ENCODE measurements at places on chromosomes 7 and 10. TPM values are rescaled to one million over a fixed set of nuclear protein-coding genes. Genes with fewer than 3 reads are reported as not detected.

DNA sequence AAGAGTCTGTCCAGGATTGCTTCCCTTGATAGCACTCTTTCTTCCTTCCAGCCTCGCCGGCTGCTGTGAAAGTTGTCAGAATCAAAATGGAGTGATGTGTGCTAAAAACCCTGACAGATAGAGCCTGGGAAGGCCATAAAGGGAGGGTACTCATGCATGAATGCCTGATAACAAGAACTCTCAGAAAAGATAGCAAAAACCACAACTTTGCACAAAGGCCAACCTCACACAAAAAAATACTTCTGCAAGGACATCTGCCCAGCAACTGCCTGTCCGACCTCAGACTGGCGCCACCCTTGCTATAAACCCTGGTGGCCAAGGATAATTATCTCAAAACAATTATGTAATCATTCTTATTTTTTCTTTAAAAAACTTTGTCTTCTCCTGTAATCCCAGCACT is 133.2 kb upstream of the SVIL start:
- no peaks in the 10 kb centered on the region for H3K27me3 ChIP-seq
- no peak for DNase-seq
- H3K4me1 ChIP-seq: no peaks in the 10 kb centered on the region

- no peaks in the 10 kb centered on the region for H3K27me3 ChIP-seq
- no peaks in the 10 kb centered on the region for H3K4me1 ChIP-seq
- no peak for DNase-seq
Observed at GRCh38 chr10:102407425-102408130, 11.0 kb downstream of the PSD start.

- no peaks in the 10 kb centered on the region for H3K36me3 ChIP-seq
- no peak for DNase-seq
- H3K4me3 ChIP-seq: no peak overlapping the region
- H3K27me3 ChIP-seq: no peaks in the 10 kb centered on the region
Observed at GRCh38 chr7:79730971-79731370, 277.5 kb upstream of the MAGI2 start.

- H3K27me3 ChIP-seq: no peaks in the 10 kb centered on the region
- no peak for DNase-seq
- H3K4me3 ChIP-seq: no peak overlapping the region
Observed at GRCh38 chr7:45930967-45931366, 9.9 kb upstream of the IGFBP3 start.

GRCh38 chr10:13051126-13051694 is 48.8 kb upstream of the OPTN start:
- H3K4me1 ChIP-seq: no peaks in the 10 kb centered on the region
- no peak for DNase-seq
- H3K4me3 ChIP-seq: no peak overlapping the region
- H3K27me3 ChIP-seq: no peaks in the 10 kb centered on the region

DNA sequence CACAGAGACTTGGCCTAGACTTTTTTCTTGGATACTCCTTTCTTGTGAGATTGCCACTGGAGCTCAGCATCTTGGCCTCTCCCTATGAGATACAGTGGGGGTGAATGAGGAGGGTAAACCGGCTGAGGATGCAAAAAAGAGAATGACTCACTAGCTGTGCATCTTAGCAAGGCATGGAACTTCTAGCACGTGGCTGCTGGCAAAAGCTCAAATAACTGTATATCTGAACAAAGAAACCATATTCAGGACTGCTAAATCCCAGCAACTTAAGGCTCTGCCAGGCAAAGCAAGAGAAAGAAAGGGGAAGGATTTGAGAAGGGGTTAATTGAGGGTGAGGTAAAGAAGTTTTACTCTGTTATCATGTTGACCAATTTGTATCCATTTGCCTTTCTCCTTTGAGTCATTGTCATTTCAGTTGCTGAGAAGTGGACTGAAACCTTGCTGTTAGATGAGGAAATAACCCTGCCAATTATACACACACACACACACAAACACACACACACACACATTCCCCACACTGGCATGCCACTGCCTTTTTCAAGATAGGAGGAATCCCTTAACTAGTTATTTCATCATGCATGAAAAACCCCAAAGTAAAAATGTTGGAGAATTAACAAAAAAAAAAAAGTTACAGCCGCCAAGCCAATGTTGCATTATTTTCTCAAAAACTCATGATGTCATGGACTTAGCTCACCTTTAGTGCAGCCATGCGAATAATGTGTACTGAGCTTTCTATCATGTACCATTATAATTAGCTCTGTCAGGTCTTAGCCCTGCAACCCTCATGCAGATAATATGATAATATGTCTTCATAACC is 997.3 kb downstream of the LRMDA start:
- no peaks in the 10 kb centered on the region for H3K36me3 ChIP-seq
- H3K4me3 ChIP-seq: no peak overlapping the region
- H3K27ac ChIP-seq: no peak overlapping the region
- H3K4me1 ChIP-seq: peaks cover 11% of the 10 kb centered on the region
- no peak for DNase-seq
- no peaks in the 10 kb centered on the region for H3K27me3 ChIP-seq

Gene HOXA10
- total RNA-seq: 114 TPM

DNA sequence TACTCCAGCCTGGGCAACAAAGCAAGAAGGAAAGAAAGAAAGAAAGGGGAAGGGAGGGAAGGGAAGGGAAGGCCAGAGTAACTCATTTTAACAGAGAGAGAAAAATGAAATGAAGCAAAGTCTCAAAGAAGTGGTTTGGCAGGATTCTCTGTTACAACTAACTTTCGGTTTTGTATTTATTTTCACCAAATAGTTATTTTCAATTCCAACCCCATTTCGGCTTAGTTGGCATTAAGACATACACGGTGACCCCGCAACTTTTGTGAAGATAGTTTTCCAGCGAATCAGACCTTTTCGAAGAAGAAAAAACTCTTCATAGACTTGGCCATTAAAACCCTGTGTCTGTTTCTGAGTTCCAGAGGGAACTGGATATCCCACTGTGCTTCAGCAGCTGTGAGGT is 45.2 kb upstream of the LYZL2 start:
- no peak overlapping the region for H3K4me3 ChIP-seq
- peak overlapping the region; percentile 33 for H3K27ac ChIP-seq
- no peaks in the 10 kb centered on the region for H3K27me3 ChIP-seq
- no peaks in the 10 kb centered on the region for H3K36me3 ChIP-seq
- DNase-seq: no peak

DNA sequence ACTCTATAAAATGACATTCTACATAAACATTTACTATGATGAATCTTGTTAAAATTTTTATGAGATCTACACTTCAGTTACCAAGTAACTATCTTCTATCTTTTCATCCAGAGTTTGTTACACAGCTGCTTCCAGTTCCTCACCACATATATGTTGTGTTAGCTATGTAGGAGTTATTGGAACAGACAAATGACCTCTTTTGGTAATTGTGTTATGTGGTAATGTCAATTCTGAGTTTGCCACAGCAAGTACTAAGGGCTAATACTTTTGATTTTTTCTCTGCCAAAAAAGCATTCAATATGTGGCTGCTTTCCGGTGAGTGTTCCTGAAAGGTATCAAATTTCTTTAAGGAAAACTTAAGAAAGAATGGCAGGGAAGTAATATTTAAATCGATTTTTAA is 573.9 kb upstream of the PCDH15 start:
- no peaks in the 10 kb centered on the region for H3K36me3 ChIP-seq
- H3K27ac ChIP-seq: no peak overlapping the region
- H3K4me3 ChIP-seq: no peak overlapping the region
- H3K4me1 ChIP-seq: no peaks in the 10 kb centered on the region

- no peak overlapping the region for H3K4me3 ChIP-seq
- DNase-seq: no peak
- H3K27ac ChIP-seq: no peak overlapping the region
- H3K27me3 ChIP-seq: no peaks in the 10 kb centered on the region
- H3K4me1 ChIP-seq: no peaks in the 10 kb centered on the region
Observed at GRCh38 chr10:123847686-123848432, 43.7 kb downstream of the CPXM2 start.

Gene IL6
- total RNA-seq: 11.2 TPM

DNA sequence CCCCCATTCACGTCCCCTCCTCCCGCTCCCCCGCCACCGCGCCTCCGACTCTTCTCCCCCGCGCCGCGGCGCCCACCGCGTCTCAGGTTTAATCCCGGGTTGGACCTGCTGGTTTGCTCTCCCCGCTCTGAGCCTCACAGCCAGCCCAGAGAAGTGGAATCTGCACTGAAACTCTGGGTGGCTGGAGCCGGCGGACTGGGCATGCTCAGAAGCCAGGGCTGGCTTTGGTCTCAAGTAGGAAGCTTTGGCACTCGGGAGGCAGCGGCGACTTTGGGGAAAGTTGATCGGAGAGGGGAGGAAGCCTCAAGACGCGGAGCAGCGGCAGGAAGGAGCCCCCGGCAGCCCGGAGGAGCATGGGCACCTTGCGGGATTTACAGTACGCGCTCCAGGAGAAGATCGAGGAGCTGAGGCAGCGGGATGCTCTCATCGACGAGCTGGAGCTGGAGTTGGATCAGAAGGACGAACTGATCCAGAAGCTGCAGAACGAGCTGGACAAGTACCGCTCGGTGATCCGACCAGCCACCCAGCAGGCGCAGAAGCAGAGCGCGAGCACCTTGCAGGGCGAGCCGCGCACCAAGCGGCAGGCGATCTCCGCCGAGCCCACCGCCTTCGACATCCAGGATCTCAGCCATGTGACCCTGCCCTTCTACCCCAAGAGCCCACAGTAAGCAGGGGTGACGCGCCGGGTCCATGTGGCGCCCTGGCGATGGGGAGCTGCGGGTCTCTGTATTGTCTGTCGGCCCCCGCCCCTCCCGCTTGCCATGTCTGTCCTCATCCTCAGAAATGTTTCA is at the start of gene PRKG1:
PRKG1 (plus strand) TSS at position 250 of the 791 bp plus-strand sequence.
- H3K4me3 ChIP-seq: peak within 1 kb of the TSS; percentile 79
- peaks cover 6% of the 10 kb centered on the region for H3K4me1 ChIP-seq
- H3K27me3 ChIP-seq: no peaks in the 10 kb centered on the region
- peak within 1 kb of the TSS; percentile 98 for H3K27ac ChIP-seq

Gene SMO
- total RNA-seq: 37.3 TPM

- no peaks in the 10 kb centered on the region for H3K4me1 ChIP-seq
- no peaks in the 10 kb centered on the region for H3K27me3 ChIP-seq
- H3K36me3 ChIP-seq: no peaks in the 10 kb centered on the region
- no peak overlapping the region for H3K4me3 ChIP-seq
- H3K27ac ChIP-seq: no peak overlapping the region
Observed at GRCh38 chr7:22743014-22743413, 16.0 kb downstream of the IL6 start.

GRCh38 chr10:62637249-62638061 is 167.1 kb upstream of the ADO start:
- no peaks in the 10 kb centered on the region for H3K27me3 ChIP-seq
- no peaks in the 10 kb centered on the region for H3K4me1 ChIP-seq
- H3K27ac ChIP-seq: peak overlapping the region; percentile 59
- H3K36me3 ChIP-seq: no peaks in the 10 kb centered on the region

DNA sequence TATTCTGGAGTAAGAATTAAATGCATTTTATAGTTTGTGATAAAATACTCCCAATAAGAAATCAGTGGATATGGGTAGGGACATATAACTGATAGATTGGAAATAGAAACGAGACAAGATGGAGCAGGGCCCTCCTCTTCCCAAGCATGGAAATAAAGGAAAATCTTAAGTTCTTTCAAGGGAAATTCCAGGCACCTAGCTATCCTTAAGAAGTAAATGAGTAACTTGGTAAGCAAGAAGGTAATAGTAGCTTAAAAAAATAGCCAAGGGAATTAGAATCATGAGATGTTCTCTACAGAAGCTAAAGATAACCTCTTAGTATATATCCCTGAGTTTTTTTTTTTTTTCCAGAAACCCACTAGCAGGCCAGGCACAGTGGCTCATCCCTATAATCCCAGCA is 105.5 kb upstream of the FAM3C start:
- DNase-seq: no peak
- no peaks in the 10 kb centered on the region for H3K4me1 ChIP-seq
- no peak overlapping the region for H3K27ac ChIP-seq
- H3K27me3 ChIP-seq: no peaks in the 10 kb centered on the region

DNA sequence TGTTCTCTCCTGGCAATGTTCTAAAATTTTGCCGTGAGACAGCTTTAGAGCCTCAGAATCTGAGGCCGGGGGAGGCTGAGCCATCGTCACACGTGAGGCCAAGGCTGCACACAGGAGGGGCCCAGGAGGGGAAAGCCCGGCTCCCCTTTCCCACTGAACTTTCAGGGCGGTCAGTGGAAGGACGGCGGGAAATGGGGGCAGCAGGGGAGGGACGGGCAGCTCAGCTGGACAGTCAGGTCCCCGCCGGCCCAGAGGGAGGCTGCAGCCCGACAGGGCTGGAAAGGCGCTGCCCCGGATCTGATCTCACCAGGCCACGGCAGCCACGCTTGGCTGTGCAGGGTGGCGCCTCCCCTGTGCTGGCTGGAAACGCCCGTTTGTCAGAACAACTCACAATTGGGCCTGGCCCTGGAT is 43.3 kb upstream of the ADGRA1 start:
- no peaks in the 10 kb centered on the region for H3K27me3 ChIP-seq
- DNase-seq: no peak
- H3K36me3 ChIP-seq: no peaks in the 10 kb centered on the region
- peak overlapping the region; percentile 29 for H3K27ac ChIP-seq
- no peak overlapping the region for H3K4me3 ChIP-seq

DNA sequence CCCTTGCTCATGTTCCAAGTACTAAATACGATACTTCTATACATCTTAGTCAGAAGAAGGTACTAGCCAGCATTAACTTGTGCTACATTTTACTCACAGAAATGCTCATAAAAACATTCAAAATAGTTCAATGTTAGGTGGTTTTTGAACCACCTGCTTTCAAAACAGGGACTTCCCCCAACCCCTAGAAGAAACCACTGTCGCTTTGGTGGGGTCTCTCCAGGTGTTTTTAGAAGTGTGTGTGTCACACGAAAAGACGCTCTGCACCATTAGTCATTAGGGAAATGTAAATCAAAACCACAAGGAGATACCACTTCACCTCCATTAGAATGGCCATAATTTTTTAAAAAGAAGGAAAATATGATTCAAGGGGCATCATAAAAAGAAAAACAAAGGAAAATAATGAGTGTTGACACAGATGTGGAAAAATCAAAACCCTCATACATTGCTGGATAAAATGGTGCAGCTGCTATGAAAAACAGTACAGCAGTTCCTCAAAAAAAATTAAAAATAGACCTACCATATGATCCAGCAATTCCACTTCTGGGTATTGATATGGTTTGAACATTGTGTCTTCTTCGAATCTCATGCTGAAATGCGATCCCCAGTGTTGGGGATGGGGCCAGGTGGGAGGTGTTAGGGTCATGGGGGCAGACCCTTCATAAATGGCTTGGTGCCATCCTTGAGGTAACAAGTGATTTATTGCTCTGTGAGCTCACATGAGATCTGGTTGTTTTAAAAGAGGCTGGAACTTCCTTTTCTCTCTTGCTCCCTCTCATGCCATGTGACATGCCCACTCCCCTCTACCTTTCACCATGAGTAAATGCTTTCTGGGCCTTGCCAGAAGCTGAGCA is 74.2 kb downstream of the MALSU1 start:
- no peaks in the 10 kb centered on the region for H3K4me1 ChIP-seq
- no peaks in the 10 kb centered on the region for H3K36me3 ChIP-seq
- H3K27me3 ChIP-seq: no peaks in the 10 kb centered on the region
- no peak overlapping the region for H3K4me3 ChIP-seq

Gene PFKFB3
- total RNA-seq: 54.5 TPM

- H3K4me3 ChIP-seq: no peak overlapping the region
- no peaks in the 10 kb centered on the region for H3K27me3 ChIP-seq
- H3K36me3 ChIP-seq: no peaks in the 10 kb centered on the region
- H3K4me1 ChIP-seq: no peaks in the 10 kb centered on the region
- H3K27ac ChIP-seq: no peak overlapping the region
Observed at GRCh38 chr7:103771294-103771693, 218.2 kb downstream of the RELN start.

GRCh38 chr10:48527756-48528155 is 77.1 kb downstream of the ARHGAP22 start:
- no peak for DNase-seq
- H3K36me3 ChIP-seq: no peaks in the 10 kb centered on the region
- H3K4me3 ChIP-seq: no peak overlapping the region
- H3K27ac ChIP-seq: no peak overlapping the region
- H3K4me1 ChIP-seq: peaks cover 6% of the 10 kb centered on the region
- H3K27me3 ChIP-seq: no peaks in the 10 kb centered on the region

GRCh38 chr7:116464375-116464774 is 35.2 kb upstream of the CAV2 start:
- H3K4me3 ChIP-seq: no peak overlapping the region
- no peaks in the 10 kb centered on the region for H3K27me3 ChIP-seq
- no peak overlapping the region for H3K27ac ChIP-seq
